Motor neuron (in vitro differentiated cells): ENCODE measurements at places on chromosomes 2 and 18. TPM values are rescaled to one million over a fixed set of nuclear protein-coding genes. Genes with fewer than 3 reads are reported as not detected.

- ATAC-seq, result no peak
Measured at GRCh38 chr2:172408143-172408766, 19.1 kb upstream of the ITGA6 start.

The CASP8 gene
- total RNA-seq, result 12.4 and 15.0 TPM in 2 replicates

- no peak for ATAC-seq
Measured at GRCh38 chr2:240397924-240398645, 37.4 kb upstream of the GPC1 start.

DNA sequence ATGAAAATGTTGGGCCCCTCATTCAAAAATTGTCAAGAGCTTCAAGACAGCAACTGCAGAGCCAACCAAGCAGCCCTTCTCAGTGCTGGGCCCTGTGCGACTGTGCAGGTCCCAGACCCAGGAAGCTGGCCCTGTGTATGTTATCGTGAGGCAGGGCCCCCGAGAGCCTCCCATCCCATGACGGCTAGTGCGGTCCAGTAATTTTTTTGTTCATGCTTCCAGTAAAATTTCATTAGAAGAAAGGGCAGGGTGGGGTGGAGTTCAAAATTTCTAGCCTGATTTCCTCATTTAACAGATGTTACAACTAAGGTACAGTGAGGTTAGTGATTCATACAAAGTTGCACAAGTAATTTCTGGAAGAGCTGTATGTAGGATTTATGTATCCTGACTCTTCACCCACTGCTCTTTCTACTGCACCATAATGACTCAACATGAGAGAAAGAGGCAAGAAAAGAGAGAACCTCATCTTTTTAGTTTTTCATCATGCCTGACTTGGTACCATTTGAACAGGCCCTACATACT lies 105.5 kb downstream of the ZEB2 start:
- ATAC-seq, result peak; percentile 91

The KCNK3 gene
- 0.23 and 0.28 TPM in 2 replicates for total RNA-seq

The RNF138 gene
- total RNA-seq, result 27.1 and 29.1 TPM in 2 replicates

DNA sequence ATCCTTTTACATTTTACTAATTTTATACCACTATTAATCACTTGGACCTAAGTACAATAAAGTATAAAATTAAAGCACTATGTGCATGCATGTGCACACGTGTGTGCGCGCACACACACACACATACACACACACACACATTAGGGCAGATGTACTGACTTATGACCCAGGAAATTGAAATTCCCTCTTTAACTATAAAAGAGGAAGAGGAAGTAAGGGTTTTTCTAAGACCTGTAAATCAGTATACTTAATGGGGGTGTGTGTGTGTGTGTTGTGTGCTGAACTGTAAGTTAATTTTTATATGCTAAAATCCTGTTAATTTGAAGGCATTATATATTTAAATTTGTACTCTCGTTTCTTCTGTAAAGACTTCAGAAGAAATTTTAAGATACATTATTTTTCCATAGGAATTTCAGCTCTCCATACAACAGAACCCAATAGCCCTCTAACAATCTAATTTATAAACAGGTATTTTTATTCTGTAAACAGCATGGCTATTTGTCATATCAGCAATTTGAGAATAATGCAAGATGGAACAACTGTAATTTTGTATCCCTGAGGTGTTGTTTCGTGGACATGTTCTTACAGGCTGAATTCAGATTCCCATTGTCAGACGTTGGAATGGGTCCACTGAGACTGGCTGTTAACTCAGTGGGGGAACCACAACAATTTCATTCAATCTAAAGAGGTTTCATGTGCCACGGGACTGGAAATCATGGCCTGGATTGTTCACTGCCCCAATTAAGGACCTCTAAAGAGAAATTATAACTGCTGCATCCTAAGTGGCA lies 90.9 kb downstream of the PLA2R1 start:
- ATAC-seq, result no peak

DNA sequence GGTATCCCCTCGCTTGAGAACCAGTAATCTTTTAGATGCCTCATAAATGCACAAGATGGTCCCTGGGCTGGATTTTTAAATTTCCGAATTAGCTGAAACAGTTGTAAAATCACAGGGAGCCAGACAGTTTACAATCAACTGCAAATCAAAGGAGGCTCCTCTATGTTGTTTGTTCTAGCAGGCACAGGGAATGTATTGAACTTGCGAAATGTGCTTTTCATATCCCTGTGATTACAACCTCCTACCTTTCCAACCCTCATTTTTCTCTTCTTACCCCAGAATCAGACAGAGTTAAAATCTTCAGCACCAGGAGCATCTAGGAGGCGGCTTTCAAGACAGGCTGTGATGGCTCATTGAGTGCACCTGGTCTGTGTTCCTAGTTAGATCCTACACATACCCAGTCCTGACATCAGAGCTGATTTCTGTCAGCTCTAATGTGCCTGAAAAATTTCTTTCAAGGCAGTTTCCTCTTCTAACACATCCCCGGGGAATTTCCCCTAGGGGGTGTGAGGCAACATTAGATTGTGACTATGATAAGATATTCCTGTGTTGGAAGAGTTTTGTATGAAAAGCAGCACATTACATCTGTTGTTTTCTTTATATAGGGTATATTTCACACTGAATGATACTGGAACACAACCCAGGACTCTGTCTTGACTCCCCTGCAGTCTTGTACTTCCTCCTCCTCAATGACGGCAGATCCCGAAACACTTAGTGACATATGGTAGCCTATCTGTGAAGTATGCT lies 17.9 kb upstream of the CAVIN2 start:
- no peak for ATAC-seq

The AMER3 gene
- 10.4 and 11.9 TPM in 2 replicates for total RNA-seq

GRCh38 chr2:172996387-172996961 lies 79.2 kb upstream of the MAP3K20 start:
- no peak for ATAC-seq

GRCh38 chr2:28955467-28955866 lies 25.6 kb upstream of the TOGARAM2 start:
- ATAC-seq, result no peak
